Stimulated activated CD4-positive, alpha-beta T cell treated with anti-CD3 and anti-CD28 coated beads, Interleukin-1b, Interleukin-23, amount 100 ng/mL, for 4 hours (primary cell): ENCODE measurements at places on chromosomes 1 and 21.
A peak's percentile ranks its signal among the peaks of the same experiment; 100 is the strongest.

DNA sequence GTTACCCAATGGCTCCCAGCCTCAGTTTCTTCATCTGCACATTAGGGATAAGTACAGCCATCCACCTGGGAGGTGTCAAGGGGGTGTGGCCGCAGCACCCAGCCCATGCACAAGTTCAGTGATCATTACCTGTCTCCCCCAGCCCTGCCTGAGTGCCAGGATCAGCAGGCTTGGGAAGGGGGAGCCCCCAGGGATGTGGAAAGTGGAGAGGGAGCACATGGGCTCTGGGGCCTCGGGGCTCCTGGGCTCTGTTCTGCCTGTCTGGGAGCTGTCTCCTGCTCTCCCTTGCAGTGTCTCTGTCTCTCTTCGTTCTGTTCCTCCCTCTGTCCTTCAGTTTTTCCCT, 10.8 kb upstream of the PADI1 start:
- no peak for DNase-seq

- DNase-seq, result no peak
Observed at GRCh38 chr1:71350805-71351204, 270.0 kb upstream of the ZRANB2 start.

DNA sequence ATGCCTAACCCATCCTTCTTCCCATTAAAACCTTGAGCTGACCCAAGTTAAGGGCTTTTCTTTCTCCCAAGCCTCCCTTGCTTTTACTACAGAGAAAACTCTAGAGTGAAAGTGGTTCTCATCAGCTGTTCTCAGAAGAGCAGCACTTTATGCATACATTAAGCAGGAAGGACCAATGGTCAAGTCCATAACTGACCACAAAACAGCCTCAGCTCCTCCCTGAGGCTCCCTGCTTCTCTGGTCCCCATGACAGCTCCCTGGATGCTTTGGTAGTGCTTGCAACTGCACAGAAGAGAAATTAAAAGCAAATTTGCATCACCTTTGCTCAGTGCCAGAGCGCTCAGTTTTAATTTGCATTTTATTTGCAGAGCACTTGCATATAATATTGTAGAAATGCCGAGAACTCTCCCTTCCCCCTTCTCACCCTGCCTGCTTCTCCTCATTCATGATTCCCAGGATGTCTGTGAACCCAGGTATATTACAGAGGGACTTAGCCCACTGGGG, 56.1 kb downstream of the LMX1A start:
- DNase-seq, result no peak

- DNase-seq, result no peak
Observed at GRCh38 chr1:228350831-228351781, 55.5 kb downstream of the TRIM11 start.

DNA sequence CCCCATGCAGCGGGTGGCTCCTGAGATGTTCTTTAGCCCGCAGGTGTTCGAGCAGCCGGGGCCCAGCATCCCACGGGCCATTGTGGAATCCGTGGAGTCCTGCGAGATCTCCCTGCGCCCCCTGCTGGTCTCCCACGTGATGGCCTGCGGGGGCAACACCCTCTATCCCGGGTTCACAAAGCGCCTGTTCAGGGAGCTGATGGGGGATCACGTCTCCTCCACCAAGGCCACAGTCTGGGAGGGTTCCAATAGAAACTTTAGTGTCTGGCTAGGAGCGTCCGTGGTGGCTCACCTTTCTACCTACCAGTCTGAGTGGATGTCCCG, 71.0 kb downstream of the ACTL8 start:
- peak; percentile 3 for DNase-seq

- DNase-seq, result no peak
Observed at GRCh38 chr1:227541796-227542152, 21.6 kb upstream of the ZNF678 start.

GRCh38 chr1:198649232-198649967, 10.6 kb downstream of the PTPRC start:
- DNase-seq, result no peak

DNA sequence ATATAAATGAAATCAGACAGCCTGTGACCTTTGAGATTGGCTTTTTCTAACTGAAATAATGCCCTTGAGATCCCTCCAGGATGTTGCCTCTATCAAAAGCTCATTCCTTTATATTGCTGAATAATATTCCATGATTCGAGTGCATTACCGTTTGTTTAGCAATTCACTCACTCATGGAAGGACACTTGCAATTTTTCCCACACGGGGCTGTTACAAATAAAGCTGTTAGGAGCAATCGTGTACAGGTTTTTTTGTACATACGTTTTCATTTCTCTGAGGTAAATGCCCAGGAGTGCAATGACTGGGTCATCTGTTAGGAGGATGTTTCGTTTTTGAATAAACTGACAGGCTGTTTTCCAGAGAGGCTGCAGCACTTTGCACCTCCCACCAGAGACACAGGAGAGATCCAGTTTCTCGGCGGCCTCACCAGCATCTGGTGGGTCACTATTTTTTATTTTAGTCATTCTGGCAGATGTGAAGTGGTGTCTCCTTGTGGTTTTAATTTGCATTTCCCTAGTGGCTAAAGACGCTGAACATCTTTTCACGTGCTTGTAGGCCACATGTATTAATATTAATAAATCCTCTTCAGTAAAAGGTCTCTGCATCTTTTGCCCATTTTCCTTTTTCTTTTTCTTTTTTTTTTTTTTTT, 11.0 kb downstream of the PRDM15 start:
- no peak for DNase-seq

- no peak for DNase-seq
Observed at GRCh38 chr1:151619489-151620093, 7.7 kb downstream of the SNX27 start.

- no peak for DNase-seq
Observed at GRCh38 chr1:75632350-75632949, 21.5 kb upstream of the SLC44A5 start.

GRCh38 chr1:200081969-200082245, 54.4 kb downstream of the NR5A2 start:
- DNase-seq, result no peak

- DNase-seq, result no peak
Observed at GRCh38 chr1:31441073-31441472, 28.1 kb downstream of the SERINC2 start.

DNA sequence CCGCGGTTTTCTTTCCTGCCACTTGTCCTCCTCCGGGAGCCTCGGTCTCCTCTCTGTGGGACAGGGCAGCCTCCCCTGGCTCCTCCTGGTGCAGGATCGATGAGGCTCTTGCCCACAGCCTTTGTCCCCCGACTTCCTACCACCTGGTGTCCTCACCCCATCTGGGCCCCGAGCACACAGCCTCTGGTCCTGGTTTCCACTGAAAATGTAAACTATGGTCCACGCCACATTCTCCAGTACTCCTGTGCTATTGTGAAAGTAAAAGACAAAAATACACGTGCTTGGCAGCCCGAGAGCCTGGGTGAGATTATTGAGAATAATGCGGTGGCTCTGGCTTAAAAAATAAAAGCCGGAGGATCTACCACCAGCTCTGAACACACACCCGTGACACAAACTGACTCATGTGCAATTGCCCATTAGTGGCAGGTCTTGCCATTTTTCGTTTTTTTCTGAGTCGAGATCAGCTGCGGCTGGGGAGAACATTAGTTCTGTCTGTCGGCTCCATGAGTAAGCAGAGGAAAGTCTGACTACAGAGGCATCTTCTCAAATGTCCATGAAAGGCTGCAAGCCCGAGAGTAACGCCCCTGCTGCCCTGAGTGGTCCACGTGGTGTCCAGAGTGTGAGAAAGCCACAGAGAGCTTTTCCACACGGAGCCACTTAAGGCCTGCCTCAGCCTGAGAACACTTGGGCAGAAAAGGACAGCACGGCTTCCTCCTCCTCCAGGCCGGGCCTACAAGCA, 5.7 kb upstream of the COL6A2 start:
- DNase-seq, result no peak

DNA sequence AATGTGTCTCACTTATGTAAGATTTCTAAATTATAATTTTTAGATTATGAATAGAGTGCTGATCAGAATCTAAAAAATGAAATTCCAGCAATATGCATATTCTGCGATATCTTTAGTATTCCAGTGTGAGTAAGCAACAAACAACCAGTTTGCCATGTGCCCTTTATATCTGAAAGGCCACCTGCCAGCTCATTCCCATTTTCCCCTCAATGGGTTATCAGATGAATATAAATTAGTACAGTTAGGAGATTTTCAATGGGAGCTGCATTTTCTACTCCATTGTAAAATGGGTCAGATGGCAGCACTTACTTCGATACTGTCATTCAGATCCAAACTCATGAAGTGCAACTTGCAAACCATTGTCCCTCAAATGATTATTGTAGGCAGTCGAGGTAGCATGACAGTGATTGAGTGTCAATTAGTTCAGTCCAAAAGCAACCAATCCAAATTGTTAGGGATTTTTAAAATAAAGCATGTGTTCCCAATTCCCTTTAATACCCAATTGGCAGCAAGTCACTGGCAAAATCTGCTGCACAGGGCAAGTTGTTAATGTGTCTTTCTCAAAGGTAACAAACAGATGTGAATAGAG, 680.3 kb downstream of the LRRIQ3 start:
- DNase-seq, result no peak

GRCh38 chr1:20252587-20252986, 38.1 kb upstream of the VWA5B1 start:
- DNase-seq, result no peak

DNA sequence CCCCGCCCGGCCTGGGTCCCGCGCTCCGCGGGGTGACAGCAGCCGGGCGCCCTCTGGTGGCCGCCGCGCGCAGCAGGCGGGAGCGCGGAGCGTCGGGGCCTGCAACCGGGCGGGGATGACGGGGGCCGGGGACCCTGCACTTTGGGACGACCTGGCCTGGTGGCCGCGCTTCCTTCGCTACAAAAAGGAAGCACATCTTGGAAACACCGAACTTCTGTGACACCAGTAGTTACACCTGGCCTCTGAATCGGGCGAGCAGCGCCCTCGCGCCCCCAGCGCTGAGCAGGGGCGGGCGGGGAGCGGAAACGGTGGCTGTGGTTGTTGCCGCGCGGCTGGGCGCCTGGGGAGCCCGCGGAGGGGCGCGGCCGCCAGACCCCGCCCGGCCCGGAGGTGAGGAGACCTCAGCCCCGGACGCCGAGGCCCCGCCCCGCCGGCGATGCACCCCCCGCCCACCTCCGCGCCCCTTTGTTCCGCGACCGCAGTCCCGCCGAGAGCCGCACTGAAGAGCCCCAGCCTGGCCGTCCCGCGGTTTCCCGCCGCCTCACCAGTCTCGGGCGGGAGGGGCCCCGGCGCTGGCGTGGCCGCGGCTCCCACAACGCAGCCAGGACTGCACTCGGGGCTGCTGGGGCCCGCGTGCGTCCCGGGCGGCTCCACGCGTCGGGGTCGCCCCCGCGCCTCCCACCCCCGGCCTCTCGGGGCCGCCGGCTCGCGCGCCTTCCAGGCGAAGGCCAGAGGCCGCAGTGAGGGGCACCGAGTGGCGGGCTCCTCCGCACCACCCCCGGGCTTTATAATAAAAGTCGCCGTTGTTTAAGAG, 59.3 kb downstream of the H3-3A start:
- DNase-seq, result peak; percentile 66

DNA sequence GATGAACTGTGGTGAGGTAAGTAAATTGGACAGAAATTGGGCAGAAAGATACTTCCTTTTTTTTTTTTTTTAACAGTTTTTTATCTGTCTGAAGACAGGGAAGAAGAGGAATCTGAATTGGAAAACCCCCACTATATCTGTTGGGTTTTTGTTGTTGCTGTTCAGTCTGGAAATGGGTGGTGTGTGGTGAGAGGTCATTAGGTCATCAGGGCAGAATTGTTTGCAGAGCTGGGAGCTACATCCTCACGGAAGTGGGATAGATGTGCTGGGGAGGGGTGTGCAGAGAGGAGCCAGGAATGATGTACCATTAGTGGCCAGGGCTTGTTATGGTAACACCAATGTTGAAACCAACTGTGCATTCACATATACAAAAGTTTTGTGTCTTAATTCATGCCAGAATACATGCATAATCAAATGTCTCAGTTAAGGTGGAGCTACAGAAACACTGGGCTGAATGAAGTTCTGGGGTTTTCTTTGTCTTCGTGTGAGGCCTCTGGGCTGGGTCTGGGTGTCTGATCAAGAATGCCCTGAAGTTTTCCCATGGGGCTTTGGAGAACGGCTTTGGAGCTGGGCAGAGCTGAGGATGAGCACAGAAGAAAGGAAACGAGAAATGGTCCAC, 12.4 kb downstream of the USP25 start:
- no peak for DNase-seq

DNA sequence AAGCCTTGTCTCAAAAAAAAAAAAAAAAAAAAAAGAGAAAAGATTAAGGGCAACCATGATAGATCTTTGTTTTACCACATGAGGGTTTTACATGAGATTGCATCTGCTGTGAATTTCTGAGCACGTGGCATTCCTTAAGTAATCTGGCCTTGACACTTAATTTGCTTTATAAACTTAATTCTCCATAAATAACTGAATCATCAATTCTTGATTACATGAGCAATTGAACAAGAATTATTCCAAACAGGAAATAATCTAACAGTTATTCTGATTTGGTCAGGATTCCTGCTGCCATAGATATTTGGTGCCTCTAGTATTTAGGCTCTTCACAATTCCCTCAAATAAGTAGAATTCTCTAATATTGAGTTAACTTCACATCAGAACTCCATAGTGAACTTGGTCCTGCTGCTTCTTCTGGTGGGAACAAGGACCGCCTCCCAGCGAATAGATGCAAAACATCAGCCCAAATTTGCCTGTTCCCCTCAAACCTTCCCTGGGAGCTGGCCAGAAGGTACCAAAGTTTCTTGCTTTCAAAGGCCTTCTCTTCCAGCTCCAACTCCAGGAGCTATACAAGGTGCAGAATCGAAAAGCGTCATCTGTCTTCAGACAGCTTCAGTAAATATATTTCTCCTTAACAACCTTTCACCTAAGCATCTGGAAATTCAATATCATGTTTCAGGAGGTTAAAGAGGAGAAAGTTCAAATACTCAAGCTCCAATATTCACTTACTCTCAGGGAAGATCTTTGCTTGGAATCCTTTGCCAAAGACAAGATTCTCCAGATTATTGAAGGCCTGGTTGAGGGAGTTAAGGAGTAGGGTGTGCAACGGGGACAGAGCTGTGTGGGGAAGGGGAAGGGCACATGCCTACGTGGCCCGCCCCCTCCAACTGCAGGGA, 1.0 kb downstream of the KRTCAP2 start:
- DNase-seq, result no peak

GRCh38 chr1:37493336-37494098, 19.1 kb downstream of the ZC3H12A start:
- no peak for DNase-seq

GRCh38 chr1:47624531-47624930, 186.7 kb downstream of the FOXD2 start:
- no peak for DNase-seq

DNA sequence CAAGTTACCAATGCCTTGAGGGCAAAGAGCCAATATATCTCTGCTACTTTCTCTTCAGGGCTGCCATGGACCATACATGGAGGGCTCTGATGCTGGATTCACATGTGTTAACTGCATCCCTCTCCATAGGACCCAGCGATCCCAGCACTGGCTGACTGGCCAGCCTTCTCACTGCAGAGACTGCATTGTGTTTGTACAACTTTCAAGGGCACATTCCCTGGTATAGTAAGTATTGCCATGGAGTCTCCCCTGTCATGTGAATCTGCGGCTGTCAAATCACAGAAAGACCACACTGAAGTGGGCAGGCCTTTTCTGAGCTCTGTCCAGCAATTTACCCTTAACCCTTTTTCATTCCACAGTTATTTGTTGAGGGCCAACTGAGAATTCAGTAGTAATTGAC, 449.8 kb downstream of the OMA1 start:
- no peak for DNase-seq

- DNase-seq, result no peak
Observed at GRCh38 chr1:246434335-246434734, 72.7 kb downstream of the SMYD3 start.

- no peak for DNase-seq
Observed at GRCh38 chr1:65119951-65120350, 28.1 kb upstream of the AK4 start.
